ENCODE measurements at places on chromosomes 12 and 14.

DNA sequence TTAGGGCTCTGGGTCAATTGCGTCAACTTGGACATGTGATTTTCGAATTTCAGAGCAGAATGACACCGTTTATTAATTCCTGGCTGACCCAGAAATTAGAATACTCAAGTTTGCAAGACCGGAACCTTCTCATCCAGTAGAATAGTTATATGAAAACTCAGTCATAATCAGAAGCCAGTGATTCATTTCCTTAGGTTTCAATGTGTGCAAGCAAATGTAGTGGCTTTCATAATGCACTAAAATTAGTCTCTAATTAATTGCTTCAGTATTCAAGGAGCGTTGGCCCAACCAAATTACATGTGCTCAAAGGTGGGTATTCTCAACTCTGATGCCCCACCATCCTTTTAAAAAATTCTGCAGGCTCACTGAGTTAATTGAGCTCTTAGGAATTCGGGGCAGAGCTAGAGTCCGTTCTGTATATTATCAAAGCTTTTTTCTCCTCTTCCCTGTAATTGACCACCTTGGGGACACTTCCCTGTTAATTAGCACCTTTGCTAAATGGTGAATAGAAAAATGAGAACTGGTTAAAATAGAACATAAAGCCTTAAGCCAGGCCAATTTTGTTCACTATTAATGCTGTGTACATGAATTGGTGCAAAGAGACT, 55.4 kb downstream of the DAO start:
- no peak for DNase-seq

- no peak for DNase-seq
Measured at GRCh38 chr12:113232089-113232839, 11.0 kb downstream of the TPCN1 start.

GRCh38 chr14:41362139-41362538, 244.5 kb upstream of the LRFN5 start:
- DNase-seq = no peak

DNA sequence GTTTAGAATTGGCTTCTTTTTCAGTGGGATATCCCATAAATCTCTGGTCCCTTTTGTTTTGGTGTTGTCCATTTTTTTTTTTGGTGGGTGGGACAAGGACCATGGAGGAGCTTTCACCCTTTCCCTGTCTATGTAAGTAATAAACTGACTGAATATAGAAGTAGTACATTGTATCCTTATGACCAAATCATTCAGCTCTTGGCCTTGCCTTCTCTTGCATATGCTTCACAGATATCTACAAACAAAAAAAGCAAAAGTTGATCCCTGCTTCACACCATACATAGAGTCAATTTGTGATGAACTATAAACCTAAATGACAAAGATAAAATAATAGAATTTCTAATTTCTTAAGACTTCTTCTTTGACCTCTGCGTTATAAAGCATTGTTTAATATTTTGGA, 59.8 kb downstream of the SIX1 start:
- no peak for DNase-seq

- DNase-seq = peak; percentile 83
Measured at GRCh38 chr12:121033625-121034349, 5.3 kb downstream of the OASL start.

GRCh38 chr12:56014205-56014604, 6.6 kb upstream of the IKZF4 start:
- no peak for DNase-seq

- DNase-seq = no peak
Measured at GRCh38 chr14:76086636-76087035, 65.1 kb upstream of the GPATCH2L start.

- DNase-seq = no peak
Measured at GRCh38 chr12:46318037-46318436, 49.2 kb upstream of the SLC38A1 start.

DNA sequence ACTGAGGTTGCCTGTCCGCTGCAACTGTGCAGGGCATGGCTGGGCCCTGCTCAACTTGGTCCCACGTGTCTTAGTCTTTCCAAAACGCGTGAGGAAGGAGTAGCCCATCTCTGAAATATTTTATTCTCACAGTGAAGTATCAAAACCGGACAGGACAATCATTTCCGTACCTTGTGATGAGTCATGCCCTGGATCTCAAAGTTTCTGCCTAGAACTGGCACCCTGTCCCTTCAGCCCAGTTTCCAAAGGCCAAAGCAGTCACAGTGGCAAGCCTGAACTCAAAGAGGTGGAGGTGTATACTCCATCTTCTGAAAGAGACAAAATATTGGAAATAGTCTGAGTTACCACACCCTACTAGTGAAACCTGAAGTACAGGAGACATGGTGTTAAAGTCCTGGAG, 28.5 kb upstream of the SRGAP1 start:
- DNase-seq = no peak

- DNase-seq = no peak
Measured at GRCh38 chr14:75280291-75280830, 1.7 kb downstream of the FOS start.

- DNase-seq = peak; percentile 89
Measured at GRCh38 chr12:130838951-130839769, at the start of gene STX2. STX2 (minus strand) TSS chr12:130839250; CDS start chr12:130839099, 151 bp downstream.

DNA sequence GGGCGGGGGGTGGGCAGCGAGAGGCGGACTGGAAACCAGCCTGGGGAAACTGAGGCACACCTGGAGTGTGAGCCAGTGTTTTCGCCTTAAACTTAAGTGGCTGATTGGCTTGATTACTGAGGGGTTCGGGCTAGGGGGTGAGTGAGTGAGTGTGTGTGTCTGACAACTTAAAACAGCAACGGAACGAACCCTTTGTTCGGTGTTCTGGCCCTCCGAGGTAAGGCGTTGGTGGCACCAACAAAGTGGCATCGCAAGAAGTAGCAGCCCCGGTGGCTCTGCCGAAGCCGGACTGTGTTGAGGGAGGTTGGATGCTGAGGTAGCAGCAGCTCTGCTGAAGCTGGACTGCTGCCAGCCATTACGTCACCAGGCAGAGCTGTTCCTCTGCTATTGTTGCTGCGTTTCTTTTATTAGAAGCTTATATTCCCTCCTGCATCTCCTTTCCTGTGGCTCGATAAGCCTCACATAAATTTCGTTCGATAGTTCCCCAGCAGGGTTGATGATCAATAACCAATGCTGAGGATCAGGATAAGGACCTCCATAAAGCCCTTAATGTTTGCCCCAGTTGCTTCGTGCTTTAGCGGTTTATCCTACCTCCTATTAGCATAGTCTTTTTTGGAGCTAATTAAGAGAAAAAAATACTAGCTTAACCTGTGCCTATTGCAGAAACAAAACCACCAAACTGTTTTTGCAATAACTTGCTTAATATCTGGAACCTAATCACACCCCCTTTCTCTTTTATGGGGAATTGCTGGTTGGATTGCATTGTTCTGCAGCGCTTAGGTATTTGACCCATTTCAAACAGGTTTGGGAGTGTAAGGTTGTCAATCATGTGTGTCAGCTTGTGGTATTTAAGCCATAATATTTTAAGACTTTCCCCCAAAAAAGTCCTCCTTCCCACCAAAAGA, 1.3 kb downstream of the GPR137C start:
- peak; percentile 82 for DNase-seq

DNA sequence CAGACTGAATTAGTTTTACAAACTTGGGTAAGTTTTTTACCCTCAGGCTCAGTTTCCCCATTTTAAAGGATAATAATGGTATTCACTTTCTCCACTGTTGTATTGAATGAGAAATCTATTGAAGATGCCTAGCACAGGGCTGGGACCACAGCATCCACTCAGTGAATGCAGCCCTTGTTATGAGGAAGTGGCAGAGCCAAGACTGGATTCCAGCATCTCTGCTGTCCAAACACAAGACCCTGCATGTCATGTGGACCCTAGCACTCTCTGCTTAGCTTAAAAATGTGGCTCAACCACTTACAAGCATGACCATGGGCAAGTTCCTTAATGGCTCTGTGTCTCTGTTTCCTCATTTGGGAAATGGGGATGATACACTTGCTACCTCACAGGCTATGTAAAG, 24.1 kb upstream of the TRIM9 start:
- no peak for DNase-seq

- DNase-seq = no peak
Measured at GRCh38 chr12:123250471-123251383, 17.5 kb downstream of the MTRFR start.

Data from suppressor macrophage treated with lipopolysaccharide for 1 hour (primary cell).